ENCODE measurements at places on chromosomes 13 and 19.

GRCh38 chr19:16601378-16602052 lies 26.5 kb downstream of the MED26 start:
- DNase-seq: no peak
- no peaks in the 10 kb centered on the region for H3K36me3 ChIP-seq
- H3K4me3 ChIP-seq: no peak overlapping the region
- H3K27me3 ChIP-seq: no peaks in the 10 kb centered on the region

GRCh38 chr13:43433691-43434141 lies 353.1 kb downstream of the ENOX1 start:
- H3K36me3 ChIP-seq: no peaks in the 10 kb centered on the region
- H3K27ac ChIP-seq: no peak overlapping the region
- no peak for DNase-seq
- H3K4me3 ChIP-seq: no peak overlapping the region
- H3K27me3 ChIP-seq: peaks cover 15% of the 10 kb centered on the region

- no peak overlapping the region for H3K27ac ChIP-seq
- no peaks in the 10 kb centered on the region for H3K4me1 ChIP-seq
- H3K4me3 ChIP-seq: no peak overlapping the region
- no peaks in the 10 kb centered on the region for H3K27me3 ChIP-seq
These were observed 543.6 kb upstream of the GPC6 start for GRCh38 chr13:92682832-92683517.

DNA sequence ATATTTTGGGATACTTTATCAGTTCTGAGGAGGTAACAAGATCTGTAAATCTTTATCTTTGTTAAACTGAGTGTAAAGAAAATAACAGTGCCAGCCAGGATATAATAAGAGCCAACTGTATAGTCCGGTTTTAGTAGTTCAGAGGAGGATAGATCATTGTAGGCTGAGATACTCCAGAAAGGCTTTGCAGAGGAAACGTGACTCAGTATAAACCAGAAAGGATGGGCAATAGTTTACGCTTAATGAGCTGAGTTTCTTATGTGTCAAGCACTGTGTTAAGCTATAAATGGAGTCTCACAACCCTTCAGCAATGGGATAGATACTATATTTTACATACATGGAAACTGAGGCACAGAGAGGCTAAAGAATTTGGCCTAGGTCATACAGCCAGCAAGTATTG lies 3.8 kb downstream of the RFXAP start:
- H3K4me3 ChIP-seq: no peak overlapping the region
- H3K27ac ChIP-seq: no peak overlapping the region

DNA sequence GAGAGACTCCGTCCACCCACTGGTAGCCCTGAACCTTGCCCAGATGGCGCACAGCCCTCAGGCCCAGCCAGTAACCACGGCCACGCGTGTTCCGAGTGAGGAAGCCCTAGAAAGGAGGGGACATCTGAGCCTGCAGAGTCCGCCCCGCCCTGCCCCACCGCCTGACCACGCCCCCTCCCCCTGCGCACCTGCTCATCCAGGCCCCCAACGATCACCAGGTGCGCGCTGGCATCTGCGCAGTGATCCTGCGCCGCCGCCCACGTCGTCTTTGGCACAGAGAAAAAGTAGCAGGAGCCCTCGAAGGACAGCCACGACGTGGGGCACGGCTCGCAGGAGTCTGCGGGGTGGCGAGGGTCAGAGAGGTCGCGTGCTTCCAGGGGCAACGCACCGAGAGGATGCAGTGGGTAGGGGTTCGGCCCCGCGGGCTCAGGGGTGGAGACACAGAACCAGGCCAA lies 2.1 kb downstream of the CLEC4G start:
- H3K4me3 ChIP-seq: peak overlapping the region; percentile 72
- DNase-seq: no peak
- H3K27me3 ChIP-seq: peaks cover 44% of the 10 kb centered on the region
- H3K36me3 ChIP-seq: peaks cover 11% of the 10 kb centered on the region

GRCh38 chr13:19984430-19985218 lies 26.1 kb downstream of the ZMYM2 start:
- no peaks in the 10 kb centered on the region for H3K27me3 ChIP-seq
- peaks cover 28% of the 10 kb centered on the region for H3K4me1 ChIP-seq
- peak overlapping the region; percentile 19 for H3K4me3 ChIP-seq
- no peak for DNase-seq
- H3K36me3 ChIP-seq: peaks cover under 1% of the 10 kb centered on the region
